ENCODE measurements at places on chromosomes 2 and 18.
A peak's percentile ranks its signal among the peaks of the same experiment; 100 is the strongest.

- DNase-seq = peak; percentile 68
Observed at GRCh38 chr2:181742922-181743722, 62.8 kb upstream of the NEUROD1 start.

- no peak for DNase-seq
Observed at GRCh38 chr2:146837857-146838256, 1007.0 kb upstream of the ACVR2A start.

GRCh38 chr18:55247032-55247431 lies 287.8 kb upstream of the CCDC68 start:
- no peak for DNase-seq

- DNase-seq = no peak
Observed at GRCh38 chr2:69776886-69777785, 35.2 kb downstream of the ANXA4 start.

- no peak for DNase-seq
Observed at GRCh38 chr18:54218299-54218698, 6.2 kb downstream of the MBD2 start.

- no peak for DNase-seq
Observed at GRCh38 chr2:41933585-41934320, 114.1 kb upstream of the PKDCC start.

DNA sequence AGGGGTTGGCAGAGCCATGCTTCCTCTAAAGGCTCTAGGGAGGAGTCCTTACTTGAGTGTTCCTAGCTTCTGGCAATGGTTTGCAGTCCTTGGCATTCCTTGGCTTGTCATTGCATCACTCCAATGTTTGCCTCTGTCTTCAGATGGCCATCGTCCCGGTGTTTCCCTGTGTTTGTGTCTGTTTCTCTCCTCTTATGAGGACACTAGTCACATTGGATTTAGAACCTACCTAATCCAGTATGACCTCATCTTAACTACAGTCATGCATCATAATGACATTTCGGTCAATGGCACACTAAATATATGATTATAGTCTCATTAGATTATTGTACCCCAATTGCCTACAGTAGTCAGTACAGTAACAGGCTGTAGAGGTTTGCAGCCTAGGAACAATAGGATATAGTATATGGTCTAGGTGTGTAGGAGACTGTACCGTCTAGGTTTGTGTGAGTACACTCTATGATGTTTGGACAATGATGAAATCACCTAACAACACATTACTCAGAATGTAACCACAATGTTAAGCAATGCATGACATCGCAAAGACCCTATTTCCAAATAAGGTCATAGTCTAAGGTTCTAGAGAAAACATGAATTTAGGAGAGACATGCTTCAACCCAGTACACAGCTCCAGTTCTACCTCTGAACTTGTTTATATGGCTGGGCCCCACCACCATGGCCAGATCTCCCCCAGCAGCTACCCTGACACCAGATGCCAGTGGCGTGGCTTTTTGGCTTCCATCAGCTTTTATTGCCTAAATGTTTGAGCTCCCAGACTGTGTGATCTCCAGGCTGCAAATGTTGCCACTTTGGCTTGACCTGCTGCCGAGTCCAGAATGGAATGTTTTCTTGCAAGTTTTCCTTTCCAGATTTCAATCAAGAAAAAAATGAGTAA lies 22.1 kb downstream of the SRD5A2 start:
- no peak for DNase-seq

GRCh38 chr2:239385096-239386000 lies 15.5 kb downstream of the HDAC4 start:
- DNase-seq = no peak

- no peak for DNase-seq
Observed at GRCh38 chr2:172283476-172283875, 143.9 kb upstream of the ITGA6 start.

- no peak for DNase-seq
Observed at GRCh38 chr2:236942554-236942953, 143.1 kb upstream of the COPS8 start.

DNA sequence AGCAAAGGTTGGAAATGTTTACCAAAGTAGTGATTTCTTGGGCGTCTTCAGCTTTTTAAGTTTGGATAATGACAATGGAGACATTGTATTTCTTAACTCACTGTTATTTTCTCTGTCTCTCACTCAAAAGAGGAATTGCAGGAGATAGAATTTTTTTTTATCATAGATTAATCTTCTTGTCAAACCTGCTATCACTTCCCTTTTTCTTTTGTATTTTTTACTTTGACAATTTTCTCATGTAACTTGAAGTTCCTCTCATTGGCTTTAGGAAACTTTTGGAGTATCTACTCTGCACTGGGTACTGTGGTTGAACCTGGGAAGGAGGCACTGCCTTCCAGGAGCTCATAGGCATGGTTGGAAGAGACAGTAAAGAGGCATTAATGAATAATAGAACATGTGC lies 489.1 kb downstream of the CNTNAP5 start:
- DNase-seq = no peak

DNA sequence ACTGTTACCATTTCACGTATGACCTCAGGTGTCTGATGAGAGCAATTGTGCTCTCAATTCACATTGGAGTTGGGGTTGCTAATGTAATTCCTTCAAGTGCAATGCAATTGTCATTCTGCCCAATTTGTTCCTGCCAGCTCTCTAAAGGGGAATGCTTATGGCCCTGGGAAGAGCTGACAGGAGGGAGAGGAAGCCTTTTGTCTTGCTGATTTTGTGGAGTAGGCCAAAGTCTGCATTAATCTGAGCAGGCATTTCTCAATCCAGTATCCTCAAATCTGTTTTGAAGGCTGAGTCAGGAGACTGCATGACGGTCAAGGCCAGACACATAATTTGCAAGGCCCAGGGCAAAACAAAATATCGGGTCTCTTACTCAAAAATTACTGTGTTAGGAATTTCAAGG lies 326.4 kb upstream of the SPHKAP start:
- no peak for DNase-seq

DNA sequence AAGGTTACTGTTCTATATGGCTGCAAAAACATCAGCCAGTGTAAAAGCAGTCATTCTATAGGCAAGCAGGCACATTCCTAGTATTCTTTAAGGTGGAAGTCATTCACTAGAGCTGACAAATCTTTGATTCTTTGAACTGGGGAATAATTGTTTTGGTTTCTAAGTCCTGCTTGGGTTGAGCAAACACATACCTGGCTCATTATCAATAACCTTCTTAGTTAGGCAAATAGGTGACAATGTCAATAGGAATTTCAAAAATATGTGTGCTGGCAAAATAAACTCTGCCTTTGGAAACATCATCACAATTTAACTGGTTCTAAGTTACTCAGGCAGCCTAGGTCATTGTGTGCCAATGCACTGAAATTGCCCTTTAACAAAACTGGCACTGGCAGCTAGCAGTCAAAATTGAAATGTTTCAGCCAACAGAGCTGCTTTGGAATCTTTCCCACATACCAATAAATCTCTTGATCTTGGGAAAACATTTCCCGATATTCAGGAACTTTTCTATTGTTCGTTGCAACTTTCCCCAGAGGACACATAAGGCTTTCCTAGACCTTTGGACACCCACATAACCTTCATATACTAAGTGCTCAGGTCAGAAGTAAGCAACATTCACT lies 402.0 kb upstream of the MMADHC start:
- DNase-seq = no peak

DNA sequence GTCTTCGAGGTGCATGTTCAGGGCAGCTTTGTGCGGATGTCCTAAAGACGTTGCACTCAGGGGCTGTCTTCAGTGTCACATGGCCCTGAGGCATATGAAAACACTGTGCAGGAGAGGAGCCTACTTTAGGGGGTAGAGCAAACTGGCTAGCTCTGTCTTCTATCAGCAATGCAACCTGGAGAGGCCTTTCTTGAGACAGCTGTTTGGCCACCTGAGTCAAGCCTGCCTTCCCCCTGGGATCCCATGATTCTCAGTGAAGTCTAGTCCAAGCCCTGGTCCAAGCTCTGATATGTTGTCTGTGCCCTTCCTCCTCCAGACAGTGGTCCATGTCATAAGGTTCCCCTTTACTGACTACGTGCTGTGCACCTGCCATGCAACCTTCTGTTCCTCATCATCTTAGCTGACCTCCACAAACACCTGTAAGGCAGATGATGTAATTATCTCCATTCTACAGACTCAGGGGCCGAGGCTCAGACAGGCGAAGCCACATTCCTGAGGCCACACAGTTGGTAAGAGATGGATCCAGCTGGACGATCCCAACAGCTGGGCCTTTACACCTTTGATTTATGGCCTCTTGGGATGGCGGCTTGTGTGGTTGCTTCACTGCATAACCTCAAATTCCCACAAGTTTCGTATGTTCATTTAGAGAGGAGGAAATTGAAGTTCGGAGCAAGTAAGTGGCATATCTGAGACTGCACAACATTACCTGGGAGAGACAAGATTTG lies 109.9 kb downstream of the COPS8 start:
- no peak for DNase-seq

GRCh38 chr2:23602116-23602515 lies 217.1 kb downstream of the KLHL29 start:
- no peak for DNase-seq

GRCh38 chr2:67755156-67755882 lies 307.5 kb downstream of the C1D start:
- DNase-seq = peak; percentile 34

DNA sequence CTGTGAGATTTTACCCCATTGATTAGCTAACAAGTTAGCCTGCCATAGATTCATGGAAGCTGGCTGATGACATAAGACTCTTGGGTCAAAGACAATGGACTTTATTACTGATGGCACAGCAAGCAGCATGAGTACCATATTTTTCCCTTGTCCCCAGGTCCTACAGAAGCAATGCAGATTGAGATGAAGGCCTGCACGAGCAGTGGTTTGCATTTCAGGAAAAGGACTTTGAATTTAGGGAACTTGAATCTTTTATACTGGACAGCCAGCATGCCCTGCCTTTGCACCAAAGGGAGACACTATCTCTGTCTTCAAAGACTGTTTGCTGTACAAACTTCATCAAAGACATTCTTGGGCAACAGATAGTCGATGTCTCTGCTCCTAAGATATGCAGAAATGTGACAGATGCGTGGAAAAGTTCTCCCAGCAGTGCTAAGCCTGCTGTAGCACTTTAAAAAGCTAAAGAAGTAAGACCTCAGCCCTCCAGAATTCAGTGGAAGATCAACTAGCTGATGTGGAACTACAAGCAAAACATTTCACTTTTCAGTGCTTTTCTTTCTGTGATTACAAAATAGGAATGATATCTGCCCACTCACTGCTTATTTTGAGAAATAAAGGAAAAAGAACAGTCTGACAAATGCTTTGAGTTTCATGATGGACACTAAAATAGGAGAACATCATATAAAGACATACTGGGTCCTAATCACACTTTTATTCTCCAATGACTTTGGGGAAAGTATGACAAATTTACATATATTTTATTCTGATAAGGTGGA lies 44.4 kb upstream of the TANK start:
- DNase-seq = no peak

- no peak for DNase-seq
Observed at GRCh38 chr2:67456428-67456827, 59.3 kb downstream of the ETAA1 start.

GRCh38 chr2:41966431-41966893 lies 81.4 kb upstream of the PKDCC start:
- DNase-seq = no peak
